Activated effector memory CD4-positive, alpha-beta T cell treated with anti-CD3 and anti-CD28 coated beads, Interleukin-2, amount 50 U/mL, for 16 hours (primary cell): ENCODE measurements at places on chromosomes 16 and 17.

DNA sequence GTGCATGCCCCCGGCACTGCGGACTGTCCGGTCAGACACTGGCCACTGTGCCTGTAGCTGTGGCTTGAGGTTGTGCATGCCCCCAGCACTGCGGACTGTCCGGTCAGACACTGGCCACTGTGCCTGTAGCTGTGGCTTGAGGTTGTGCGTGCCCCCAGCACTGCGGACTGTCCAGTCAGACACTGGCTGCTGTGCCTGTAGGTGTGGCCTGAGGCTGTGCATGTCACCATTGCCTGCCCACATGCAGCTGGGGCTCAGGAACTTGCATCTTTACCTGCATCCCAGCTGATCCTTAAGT is 5.2 kb downstream of the MTHFSD start:
- DNase-seq, result no peak

DNA sequence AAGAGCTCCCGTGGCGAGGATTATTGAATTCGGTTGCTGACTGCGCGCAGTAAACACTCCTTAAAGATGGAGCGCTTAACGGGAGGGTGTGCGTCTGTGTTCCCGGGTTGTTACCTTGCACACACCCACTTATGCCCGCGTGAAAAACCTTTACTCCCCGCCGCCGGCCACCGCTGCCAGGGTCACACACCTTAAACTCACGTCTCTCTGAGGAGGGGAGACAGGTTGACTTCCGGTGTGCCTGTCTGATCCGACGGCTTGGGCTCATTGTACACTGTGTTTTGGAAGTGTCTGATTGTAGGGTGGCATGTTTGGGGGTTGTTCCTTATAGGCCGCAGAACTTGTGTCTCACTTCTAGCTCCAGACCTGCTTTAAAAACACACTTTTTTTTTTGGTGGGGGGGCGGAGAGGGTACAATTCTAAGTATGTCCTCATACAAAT is 66.8 kb downstream of the KPNA2 start:
- DNase-seq, result peak; percentile 72

GRCh38 chr16:31114468-31114867 is 3.0 kb upstream of the KAT8 start:
- DNase-seq, result no peak

DNA sequence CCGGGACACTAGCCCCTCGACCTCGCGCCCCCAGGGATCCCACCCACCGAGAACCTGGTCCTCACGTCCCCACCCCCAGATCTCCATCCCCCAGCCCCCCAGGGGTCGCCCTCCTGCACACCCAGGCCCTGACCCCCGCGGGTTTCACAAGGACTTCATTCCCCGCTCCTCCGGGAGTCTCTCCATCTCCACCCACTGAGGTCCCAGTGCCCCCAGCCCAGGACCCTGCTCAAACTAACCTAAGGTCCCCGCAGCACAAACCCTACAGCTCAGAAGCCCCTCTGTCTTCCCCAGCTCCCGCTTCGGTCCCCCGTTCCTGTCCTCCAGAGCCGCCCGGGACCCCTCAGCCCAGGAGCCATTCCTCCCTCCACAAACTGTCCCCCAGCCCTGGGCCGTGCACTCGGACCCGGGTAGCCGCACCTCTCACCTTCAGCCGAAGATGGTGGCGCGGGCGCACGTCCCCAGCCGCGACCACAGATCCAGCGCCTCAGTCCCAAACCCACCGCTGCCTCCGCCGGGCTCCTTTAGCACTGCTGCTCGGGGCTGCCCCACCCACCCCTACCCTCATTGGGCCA is at the start of gene MYH10:
Gene MYH10, minus strand, starts transcription at position 499 of the 575 bp plus-strand sequence. CDS start 7,479 bp downstream, outside the sequence.
- no peak for DNase-seq

- no peak for DNase-seq
Observed at GRCh38 chr16:8819411-8820034, 21.9 kb downstream of the PMM2 start.

DNA sequence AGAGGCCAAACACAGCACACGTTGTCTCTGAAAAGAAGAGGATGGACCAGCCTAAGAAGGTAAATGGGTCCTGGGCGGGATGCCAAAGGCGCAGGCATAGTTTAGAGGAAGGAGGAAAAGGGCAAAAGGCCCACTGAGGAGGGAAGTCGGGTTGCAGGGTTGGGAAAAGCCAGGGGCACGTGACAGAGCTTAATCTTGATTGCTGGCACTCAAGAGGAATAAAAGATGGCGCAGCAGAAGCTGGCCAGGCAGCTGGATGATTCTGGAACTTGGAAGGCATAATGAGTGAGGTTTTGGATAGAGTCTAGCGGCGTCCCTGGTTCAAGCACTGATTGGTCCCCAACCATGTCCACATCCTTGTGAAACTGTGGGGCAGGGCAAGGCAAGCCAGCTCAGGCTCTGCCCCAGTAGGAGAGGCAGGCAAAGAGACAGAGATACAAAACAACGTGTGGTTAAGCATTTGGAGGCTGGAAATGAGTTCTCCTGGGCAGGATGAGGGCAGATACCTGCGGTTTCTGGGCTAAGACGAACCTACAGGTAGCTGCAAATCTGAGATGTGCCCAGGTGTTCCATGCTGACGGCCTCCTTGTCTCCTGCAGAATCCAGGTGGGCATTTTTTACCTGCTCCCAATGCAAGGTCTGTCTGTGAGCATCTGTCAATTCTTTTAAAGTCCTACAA is 52.7 kb upstream of the CIBAR2 start:
- DNase-seq, result no peak

- no peak for DNase-seq
Observed at GRCh38 chr17:78322327-78322857, 37.5 kb downstream of the SOCS3 start.
